ENCODE measurements at places on chromosomes 1 and 21.

GRCh38 chr21:46284077-46284644 is 1.2 kb downstream of the MCM3AP start:
- DNase-seq = no peak

DNA sequence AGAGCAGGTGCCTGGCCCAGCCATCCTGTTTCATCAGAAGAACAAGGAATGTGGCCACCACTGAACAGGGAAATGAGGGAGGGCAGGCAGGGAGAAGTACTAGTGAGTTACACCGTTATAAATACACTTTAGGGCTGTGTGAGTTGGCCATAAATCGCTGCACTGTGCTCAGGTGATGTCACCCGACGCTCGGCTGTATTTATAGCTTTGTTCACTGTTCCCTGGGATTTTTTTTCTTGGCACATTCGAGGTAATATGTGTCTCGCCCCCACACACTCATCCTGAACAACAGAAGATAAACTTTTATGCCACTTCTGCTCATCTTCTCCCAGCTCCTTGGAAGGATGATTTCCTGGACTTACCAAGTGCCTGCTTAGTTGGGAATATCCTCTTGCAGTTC is 9.0 kb upstream of the KIRREL1 start:
- no peak for DNase-seq

- DNase-seq = no peak
Observed at GRCh38 chr1:89935235-89935634, 59.7 kb upstream of the ZNF326 start.

GRCh38 chr1:107394301-107394700 is 253.5 kb downstream of the NTNG1 start:
- no peak for DNase-seq

GRCh38 chr1:230503726-230504125 is 77.6 kb upstream of the PGBD5 start:
- no peak for DNase-seq

- DNase-seq = no peak
Observed at GRCh38 chr1:153395776-153396175, 4.9 kb upstream of the S100A8 start.

- no peak for DNase-seq
Observed at GRCh38 chr1:243799908-243800307, 50.1 kb downstream of the AKT3 start.

DNA sequence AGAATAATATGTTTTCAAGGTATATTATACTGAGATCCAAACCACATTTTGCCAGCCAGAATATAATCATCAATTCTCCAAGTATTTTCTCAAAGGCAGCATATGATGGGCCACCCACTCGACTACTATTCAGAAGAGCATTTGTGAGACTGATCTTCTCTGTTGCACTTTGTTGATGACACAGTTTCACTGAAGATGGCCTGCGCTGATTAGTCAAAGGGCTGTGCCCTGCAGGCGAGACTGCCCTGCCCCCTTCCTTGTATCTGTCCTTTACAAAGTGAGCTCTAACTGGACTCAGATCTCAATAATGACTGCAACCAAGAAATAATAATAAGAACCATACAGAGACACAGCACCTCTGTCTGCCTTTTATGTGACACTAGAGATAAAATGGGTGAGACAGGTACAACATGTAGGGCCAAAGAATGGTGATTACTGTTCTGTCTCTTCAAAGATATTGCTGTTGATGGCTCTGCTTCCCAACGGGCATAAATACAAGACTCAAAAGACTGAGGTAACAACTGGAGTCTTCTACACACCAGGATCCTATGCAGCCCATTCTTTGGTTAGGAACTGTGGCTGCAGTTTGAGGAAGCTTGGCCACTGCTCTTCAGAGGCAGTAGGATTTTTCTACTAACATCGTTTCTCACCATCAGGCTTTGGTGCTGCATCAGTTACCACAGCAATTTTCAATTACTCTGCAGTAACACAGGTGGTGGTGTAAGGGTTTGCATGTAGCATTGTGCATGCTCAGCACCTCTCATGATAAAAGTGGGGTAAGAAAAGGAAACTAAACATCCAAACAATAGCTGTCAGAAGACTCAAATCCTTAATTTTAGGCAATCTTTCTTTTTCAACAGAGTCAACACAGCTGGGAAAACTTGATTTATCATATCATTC is 481.1 kb downstream of the PTBP2 start:
- DNase-seq = no peak

DNA sequence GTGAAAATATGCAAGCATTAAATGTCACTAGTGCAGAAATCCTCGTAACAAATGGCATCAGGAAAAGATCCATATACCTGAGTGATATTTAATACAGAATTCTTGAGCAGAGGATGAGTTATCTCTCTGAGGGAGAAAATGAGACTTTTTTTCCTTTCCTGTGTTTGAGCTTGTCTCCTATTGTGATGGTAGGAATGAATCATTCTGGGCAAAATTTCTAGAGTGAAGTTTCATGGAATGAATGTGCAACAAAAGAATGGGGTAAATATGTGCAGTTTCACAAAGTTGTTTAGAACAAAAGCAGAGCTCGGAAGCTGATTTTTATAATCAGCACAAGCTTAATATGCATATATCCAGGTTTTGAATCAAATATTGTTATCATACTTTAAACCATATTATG is 4.6 kb downstream of the CTPS1 start:
- DNase-seq = no peak
